GM12878 (cell line): ENCODE measurements at places on chromosomes 5 and 9.

GRCh38 chr5:42992088-42992879, 47.8 kb downstream of the ANXA2R start:
- H3K4me3 ChIP-seq: peak overlapping the region; percentile 64
- no peak for DNase-seq
- H3K27me3 ChIP-seq: no peaks in the 10 kb centered on the region
- no peaks in the 10 kb centered on the region for H3K36me3 ChIP-seq
- H3K27ac ChIP-seq: peak overlapping the region; percentile 94

- no peaks in the 10 kb centered on the region for H3K4me1 ChIP-seq
- DNase-seq: no peak
- H3K27ac ChIP-seq: no peak overlapping the region
- no peak overlapping the region for H3K4me3 ChIP-seq
Measured at GRCh38 chr9:127091526-127091925, 30.9 kb downstream of the ANGPTL2 start.

GRCh38 chr5:157672976-157673375, 1.6 kb downstream of the C5orf52 start:
- no peak for DNase-seq
- H3K36me3 ChIP-seq: no peaks in the 10 kb centered on the region
- no peaks in the 10 kb centered on the region; the same call in none of the 2 replicates for H3K27me3 ChIP-seq
- H3K4me1 ChIP-seq: peaks cover 5% of the 10 kb centered on the region
- H3K4me3 ChIP-seq: no peak overlapping the region
- H3K27ac ChIP-seq: no peak overlapping the region

- no peak overlapping the region for H3K4me3 ChIP-seq
- H3K36me3 ChIP-seq: no peaks in the 10 kb centered on the region
- H3K4me1 ChIP-seq: no peaks in the 10 kb centered on the region
- DNase-seq: no peak
- H3K27ac ChIP-seq: no peak overlapping the region
Measured at GRCh38 chr9:137314561-137315560, 12.8 kb upstream of the NRARP start.

- H3K27me3 ChIP-seq: no peaks in the 10 kb centered on the region
- no peaks in the 10 kb centered on the region for H3K36me3 ChIP-seq
- DNase-seq: no peak
Measured at GRCh38 chr5:172425402-172425801, 28.9 kb downstream of the SH3PXD2B start.

DNA sequence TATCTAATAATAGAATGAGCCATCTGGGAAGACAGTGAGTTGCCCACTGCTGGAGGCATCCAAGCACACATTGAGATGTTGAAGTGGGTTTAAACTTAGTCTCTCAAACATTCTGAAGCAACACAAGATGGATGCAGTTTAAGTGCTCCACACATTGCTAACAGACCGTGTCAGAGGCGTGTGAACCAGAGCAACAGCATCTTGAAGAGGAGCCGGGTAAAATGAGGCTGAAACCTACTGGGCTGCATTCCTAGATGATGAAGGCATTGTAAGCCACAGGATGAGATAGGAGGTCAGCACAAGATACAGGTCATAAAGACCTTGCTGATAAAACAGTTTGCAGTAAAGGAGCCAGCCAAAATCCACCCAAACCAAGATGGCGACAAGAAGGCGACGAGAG, 73.5 kb upstream of the TMEM215 start:
- H3K4me1 ChIP-seq: no peaks in the 10 kb centered on the region
- no peak overlapping the region for H3K4me3 ChIP-seq
- no peaks in the 10 kb centered on the region for H3K36me3 ChIP-seq

DNA sequence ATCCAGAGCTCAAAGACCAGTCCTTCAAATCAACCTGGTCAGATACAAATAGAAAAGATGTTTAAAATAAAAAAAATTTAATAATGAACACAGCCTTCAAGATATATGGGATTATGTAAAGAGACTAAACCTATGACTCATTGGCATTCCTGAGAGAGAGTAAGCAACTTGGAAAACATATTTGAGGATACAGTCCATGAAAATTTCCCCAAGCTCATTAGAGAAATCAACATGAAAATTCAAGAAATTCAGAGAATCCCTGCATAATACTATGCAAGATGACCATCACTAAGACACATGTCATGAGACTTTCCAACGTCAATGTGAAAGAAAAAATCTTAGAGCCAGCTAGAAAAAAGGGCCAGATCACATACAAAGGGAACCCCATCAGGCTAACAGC, 512.9 kb upstream of the PTGER4 start:
- H3K27me3 ChIP-seq: no peaks in the 10 kb centered on the region
- no peak overlapping the region for H3K27ac ChIP-seq
- H3K4me3 ChIP-seq: no peak overlapping the region
- DNase-seq: no peak
